ENCODE measurements at places on chromosomes 11 and 22. TPM values are rescaled to one million over a fixed set of nuclear protein-coding genes. Genes with fewer than 3 reads are reported as not detected.

MAJIN gene
- total RNA-seq: not detected

OR2AG2 gene
- 0.31 TPM for total RNA-seq

KDELR3 gene
- total RNA-seq: 5.6 TPM

RAB36 gene
- total RNA-seq: 1.2 TPM

PGA5 gene
- total RNA-seq: 0.12 TPM

OSBPL5 gene
- 8.1 TPM for total RNA-seq

PTGDR2 gene
- total RNA-seq: 0.24 TPM

CENATAC gene
- 34.5 TPM for total RNA-seq

NRXN2 gene
- total RNA-seq: 17.0 TPM

SYT8 gene
- not detected for total RNA-seq

DNA sequence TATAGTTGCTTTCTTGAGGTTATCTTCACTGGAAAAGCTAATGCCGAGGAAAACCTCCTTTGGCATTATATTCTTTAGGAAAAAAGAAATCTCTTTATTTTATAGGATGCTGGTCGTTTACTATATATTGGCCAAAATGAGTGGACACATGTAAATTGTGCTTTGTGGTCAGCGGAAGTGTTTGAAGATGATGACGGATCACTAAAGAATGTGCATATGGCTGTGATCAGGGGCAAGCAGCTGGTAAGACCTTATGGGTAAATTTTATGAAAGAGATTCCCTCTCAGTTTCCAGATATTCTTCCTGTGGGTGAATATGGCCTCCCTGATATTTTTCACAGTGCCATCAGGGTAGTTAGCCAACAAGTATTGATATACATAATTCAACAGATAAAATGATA, 29.4 kb upstream of the TTC36 start:
- no peaks in the 10 kb centered on the region for H3K4me1 ChIP-seq
- no peak overlapping the region for H3K4me3 ChIP-seq
- no peaks in the 10 kb centered on the region for H3K27me3 ChIP-seq
- DNase-seq: no peak
- peaks cover 93% of the 10 kb centered on the region for H3K36me3 ChIP-seq

DNA sequence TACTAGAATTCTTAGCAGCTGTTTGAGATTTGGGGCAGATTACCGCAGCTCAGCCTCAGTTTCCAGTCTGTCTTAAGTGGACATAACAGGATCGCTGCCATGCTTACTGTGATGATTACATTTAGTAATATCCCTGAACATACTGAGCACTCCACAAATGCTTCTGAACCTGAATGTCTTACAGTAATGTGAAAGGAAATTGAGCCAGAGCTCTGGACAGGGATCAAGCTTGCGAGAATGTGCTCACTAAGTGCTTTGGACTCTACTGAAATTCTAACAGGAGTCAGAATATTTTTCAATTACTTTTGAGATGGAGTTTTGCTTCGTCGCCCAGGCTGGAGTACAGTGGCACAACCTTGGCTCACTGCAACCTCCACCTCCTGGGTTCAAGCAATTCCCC, 118.6 kb upstream of the RASSF10 start:
- no peak overlapping the region for H3K27ac ChIP-seq
- H3K36me3 ChIP-seq: no peaks in the 10 kb centered on the region
- no peak for DNase-seq
- H3K4me1 ChIP-seq: peaks cover 11% of the 10 kb centered on the region
- H3K4me3 ChIP-seq: no peak overlapping the region
- no peaks in the 10 kb centered on the region for H3K27me3 ChIP-seq

- peak; percentile 77 for DNase-seq
- 0 out of 2 replicates have a peak, but pooled peaks cover 2% of the 10 kb centered on the region for H3K4me1 ChIP-seq
- no peaks in the 10 kb centered on the region for H3K27me3 ChIP-seq
- H3K4me3 ChIP-seq: no peak overlapping the region
- H3K27ac ChIP-seq: peak overlapping the region; percentile 85
- H3K36me3 ChIP-seq: peaks cover 5% of the 10 kb centered on the region
Observed at GRCh38 chr11:8917157-8917825, 6.3 kb downstream of the AKIP1 start.

GRCh38 chr11:87972133-87972532, 203.1 kb downstream of the RAB38 start:
- no peak overlapping the region for H3K4me3 ChIP-seq
- no peaks in the 10 kb centered on the region for H3K27me3 ChIP-seq
- H3K27ac ChIP-seq: no peak overlapping the region
- no peaks in the 10 kb centered on the region for H3K36me3 ChIP-seq
- peaks cover 26% of the 10 kb centered on the region for H3K4me1 ChIP-seq

DNA sequence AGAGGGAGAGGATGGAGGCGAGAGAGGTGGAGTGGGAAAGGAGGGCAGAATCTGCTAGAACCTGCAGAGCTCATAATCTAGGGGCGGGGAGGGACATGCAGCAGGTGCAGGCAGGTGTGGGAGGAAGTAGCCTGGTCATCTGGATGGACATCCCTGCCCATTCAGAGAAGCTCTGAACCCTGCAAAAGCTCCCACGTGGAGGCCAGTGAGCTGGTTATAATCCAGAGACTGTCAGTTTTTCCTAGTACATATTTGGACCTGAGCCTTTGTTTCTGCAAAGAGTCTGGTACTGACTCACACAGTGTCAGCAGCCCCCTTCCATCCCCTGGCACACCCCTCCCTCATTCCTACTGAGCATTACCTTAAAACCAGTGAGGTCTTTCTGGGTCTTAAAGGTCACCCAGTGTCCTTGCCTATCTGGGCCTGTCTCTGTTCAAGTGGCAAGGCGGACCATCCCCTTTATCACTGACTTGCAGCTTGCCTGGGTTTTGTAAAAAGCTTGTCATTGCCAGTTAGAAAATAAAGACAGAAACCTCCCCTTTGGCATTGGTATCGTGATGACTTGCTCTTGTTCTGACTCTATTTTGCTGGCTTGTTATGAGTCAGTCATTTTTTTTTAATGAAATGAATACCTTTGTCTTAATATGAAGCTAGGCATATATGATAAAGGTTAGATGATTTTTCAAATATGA, 26.1 kb downstream of the PTPRJ start:
- no peaks in the 10 kb centered on the region for H3K27me3 ChIP-seq
- H3K4me1 ChIP-seq: peaks cover 17% of the 10 kb centered on the region
- no peak overlapping the region for H3K27ac ChIP-seq

DNA sequence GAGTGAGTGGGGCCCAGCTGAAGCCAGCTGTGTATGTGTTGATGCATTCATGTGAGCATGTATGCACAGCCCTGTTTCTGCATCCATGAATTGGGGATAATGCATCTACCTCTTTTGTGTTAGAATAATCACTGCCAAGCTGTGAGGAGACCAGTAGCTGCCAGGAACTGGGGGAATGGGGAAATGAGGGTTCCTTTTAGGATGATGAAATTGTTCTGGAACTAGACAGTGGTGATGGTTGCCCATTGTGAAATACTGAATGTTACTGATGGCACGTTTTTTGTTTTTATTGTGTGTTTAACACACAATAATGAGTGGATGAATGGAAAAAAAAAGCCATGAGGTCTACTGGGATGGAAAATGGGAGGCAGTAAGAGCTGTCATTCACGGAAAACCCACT, 45.3 kb upstream of the WNT11 start:
- no peaks in the 10 kb centered on the region for H3K4me1 ChIP-seq
- no peaks in the 10 kb centered on the region for H3K27me3 ChIP-seq
- no peaks in the 10 kb centered on the region for H3K36me3 ChIP-seq
- no peak overlapping the region for H3K4me3 ChIP-seq
- H3K27ac ChIP-seq: no peak overlapping the region

- peaks cover 23% of the 10 kb centered on the region for H3K27me3 ChIP-seq
- no peaks in the 10 kb centered on the region for H3K4me1 ChIP-seq
- H3K27ac ChIP-seq: no peak overlapping the region
Observed at GRCh38 chr22:30695871-30696655, 1.4 kb downstream of the OSBP2 start.

- no peaks in the 10 kb centered on the region for H3K36me3 ChIP-seq
- no peak overlapping the region for H3K4me3 ChIP-seq
- H3K27me3 ChIP-seq: no peaks in the 10 kb centered on the region
Observed at GRCh38 chr11:359181-359714, 10.1 kb upstream of the B4GALNT4 start.

DNA sequence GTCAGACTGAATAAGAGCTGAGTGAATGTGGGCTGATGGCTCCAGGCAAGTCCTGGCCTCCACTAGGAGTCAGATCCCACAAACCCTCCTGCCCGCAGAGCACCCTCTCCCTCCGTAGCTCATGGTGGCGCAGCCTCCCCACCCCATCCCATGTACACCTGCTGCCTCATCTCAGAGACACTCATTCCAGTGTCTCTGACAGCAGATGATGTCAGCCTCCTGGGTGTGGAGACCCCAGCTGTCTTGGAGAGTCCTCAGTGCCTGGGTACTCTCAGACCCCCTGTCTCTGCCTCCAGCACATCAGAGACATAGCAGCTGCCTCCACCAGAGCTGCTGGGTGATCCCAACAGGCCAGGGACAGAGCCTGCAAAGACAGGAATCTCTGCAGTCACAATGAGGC, 9.5 kb downstream of the IGLL5 start:
- H3K4me3 ChIP-seq: no peak overlapping the region
- no peak for DNase-seq
- H3K27ac ChIP-seq: no peak overlapping the region
- peaks cover 80% of the 10 kb centered on the region for H3K27me3 ChIP-seq
- H3K36me3 ChIP-seq: no peaks in the 10 kb centered on the region

DNA sequence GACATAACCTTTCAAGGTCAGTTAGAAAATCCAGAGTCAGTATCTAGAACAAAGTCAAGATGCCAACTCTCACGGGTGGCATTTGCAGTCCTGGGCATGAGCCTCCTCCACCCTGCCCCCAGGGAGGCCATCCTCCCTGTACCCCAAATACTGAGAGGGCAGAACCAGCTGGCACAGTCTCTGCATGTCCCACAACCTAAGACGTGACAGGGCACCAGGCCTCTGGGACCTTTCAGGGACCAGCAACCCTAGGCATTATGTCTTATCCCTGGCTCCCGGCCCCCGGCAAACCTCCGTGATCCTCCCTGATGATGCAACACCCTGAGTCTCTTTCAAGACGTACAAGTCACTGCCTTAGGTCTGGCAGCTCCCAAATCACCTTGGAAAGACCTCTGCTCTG, 2.0 kb downstream of the MB start:
- no peak for DNase-seq
- H3K36me3 ChIP-seq: no peaks in the 10 kb centered on the region
- no peak overlapping the region for H3K4me3 ChIP-seq
- no peak overlapping the region for H3K27ac ChIP-seq
- no peaks in the 10 kb centered on the region for H3K27me3 ChIP-seq

DNA sequence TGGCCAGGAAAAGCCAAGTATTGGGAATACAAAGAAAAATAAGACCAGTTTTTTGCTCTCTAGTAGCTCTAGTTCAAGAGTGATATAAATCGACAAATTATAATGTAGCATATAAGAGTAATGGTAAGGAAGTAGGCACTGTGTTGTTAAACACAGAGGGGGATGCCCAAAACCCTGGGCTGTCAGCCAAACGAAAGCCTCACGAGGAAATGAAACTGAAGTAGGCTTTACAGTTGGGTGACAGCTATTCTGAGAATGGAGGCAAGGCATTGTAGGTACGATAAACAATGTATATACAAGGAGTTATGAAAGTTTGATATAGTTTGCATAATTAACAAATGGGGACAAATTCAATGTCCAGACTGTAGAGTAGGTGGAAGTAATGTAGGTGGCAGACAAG, 176.4 kb downstream of the FAM181B start:
- H3K27me3 ChIP-seq: no peaks in the 10 kb centered on the region
- no peaks in the 10 kb centered on the region for H3K36me3 ChIP-seq
- no peak for DNase-seq
- no peaks in the 10 kb centered on the region for H3K4me1 ChIP-seq
- H3K4me3 ChIP-seq: no peak overlapping the region
- H3K27ac ChIP-seq: no peak overlapping the region

Data from GM23338 (cell line).